ENCODE measurements at places on chromosomes 7 and 10.

GRCh38 chr10:75403144-75403938 is 1.8 kb upstream of the ZNF503 start:
- DNase-seq: no peak

GRCh38 chr7:8514781-8515519 is 81.5 kb downstream of the NXPH1 start:
- no peak for DNase-seq

DNA sequence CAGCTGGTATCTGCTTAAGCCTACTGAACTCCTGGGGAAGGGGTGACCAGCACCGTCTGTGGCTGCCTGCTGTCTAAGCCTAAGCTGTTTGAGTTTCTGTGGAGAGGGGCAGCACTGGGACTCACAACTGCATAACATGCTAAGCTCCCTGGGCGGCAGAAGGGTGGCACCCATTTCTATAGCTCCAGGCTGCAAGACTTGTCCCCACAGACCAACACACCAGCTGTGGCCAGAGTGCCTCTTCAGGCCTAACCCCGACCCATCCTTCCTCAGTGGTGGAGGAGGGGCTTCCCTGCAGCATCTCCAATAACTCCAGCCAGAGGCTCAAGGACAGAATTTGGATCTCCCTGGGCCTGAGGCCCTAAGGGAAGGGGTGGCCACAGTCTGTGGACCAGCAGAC is 464.1 kb downstream of the SEMA3D start:
- no peak for DNase-seq

GRCh38 chr7:52705768-52706167 is 329.7 kb upstream of the POM121L12 start:
- no peak for DNase-seq

- DNase-seq: no peak
These were observed 35.1 kb downstream of the CH25H start for GRCh38 chr10:89171996-89172395.

- DNase-seq: peak; percentile 69
These were observed at the start of gene BAIAP2L1 for GRCh38 chr7:98400542-98401340. TSS of gene BAIAP2L1 (minus strand) at chr7:98401090. CDS start at chr7:98400852, 238 bp downstream.

- DNase-seq: no peak
These were observed 1241.7 kb downstream of the REEP3 start for GRCh38 chr10:64762861-64763260.

- no peak for DNase-seq
These were observed 15.4 kb upstream of the TSPAN13 start for GRCh38 chr7:16738011-16738688.

DNA sequence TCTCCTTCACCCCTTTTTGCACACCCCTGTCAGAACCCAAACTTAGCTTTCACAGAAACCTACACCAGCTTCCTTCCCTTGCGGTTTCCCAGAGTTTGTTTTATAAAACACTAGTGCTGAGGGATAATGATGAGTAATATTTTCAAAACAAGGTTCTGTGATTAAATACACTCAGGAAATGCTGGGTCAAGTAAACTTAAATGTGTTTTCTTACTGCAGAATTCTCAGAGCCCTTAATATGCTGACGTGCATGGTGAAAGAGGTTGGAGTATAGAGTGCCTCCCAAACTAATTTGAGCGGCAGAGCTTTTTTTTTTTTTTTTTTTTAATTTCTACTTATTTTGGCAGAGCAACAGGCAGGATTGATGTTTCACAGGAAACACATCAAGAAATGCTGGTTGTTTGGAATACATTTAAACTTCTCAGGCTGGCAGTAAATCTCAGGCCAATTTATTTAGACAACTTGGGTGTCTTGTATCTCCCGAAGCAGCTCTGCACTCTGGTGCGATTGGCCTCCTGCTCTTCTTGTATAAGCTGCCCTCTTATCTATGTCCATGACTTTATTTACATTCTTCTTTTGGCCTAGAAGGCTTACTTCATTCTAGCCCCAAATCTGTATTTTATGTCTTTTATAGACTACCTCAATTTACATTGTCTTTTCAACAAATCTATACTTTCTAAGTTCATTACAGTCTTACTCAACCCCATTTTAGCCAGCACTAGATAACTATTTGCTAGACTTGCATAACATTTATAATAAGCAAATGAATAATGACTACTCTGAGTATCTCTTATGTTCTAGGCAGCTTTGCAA is 165.4 kb downstream of the BMPER start:
- DNase-seq: no peak

GRCh38 chr7:105006367-105007136 is 7.5 kb upstream of the KMT2E start:
- no peak for DNase-seq

DNA sequence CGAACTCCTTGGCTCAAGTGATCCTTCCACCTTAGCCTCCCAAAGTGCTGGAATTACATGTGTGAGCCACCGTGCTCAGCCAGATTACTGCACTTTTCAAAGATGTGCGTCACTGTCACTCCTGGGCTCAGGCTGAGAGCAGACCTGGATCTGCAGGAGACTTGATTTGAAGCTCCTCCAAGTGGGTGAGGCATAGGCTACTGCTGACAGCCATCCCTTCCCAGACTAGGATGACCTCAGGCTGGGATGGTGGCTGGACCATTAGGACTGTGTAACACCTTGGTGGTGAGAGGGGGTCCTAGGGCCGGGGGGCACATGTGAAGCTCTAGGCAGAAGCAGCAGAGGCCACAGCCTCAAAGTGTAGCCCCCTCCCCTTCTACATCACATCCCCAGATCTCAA is 8.2 kb upstream of the SRRM3 start:
- DNase-seq: no peak

DNA sequence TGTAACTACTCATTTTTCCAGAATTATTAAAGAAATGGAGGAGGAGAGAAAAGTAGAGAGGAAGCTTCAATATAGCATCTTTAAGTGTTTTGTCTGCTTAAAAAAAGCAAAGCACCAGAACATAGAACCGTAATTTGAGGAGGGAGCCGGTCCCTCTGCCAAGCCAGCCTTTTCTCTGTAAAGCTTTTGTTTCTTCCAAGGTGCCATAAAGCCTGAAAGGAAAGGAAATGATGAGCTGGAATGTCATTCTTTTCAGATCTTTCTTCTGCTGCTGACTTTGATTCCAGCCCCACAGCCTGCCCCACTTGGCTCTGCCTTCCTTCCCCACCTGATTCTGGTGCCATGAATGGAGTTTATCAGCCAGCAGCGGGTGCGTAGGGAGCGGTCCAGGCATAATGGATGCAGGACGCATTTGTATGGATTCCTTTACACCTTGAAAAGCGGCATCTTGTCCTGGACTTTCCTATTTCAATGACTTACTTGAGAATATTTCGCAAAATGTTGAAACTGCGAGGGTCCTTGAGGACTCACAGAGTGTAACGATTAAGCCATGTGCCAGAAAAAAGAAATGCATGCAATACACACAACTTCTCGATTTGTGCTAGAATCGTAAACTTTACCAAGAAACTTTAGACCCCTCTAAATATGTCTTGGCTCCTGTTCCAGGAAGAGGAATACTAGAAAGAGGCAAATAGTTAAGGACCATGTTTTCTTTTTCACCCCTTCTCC is 569.5 kb upstream of the MGMT start:
- no peak for DNase-seq

DNA sequence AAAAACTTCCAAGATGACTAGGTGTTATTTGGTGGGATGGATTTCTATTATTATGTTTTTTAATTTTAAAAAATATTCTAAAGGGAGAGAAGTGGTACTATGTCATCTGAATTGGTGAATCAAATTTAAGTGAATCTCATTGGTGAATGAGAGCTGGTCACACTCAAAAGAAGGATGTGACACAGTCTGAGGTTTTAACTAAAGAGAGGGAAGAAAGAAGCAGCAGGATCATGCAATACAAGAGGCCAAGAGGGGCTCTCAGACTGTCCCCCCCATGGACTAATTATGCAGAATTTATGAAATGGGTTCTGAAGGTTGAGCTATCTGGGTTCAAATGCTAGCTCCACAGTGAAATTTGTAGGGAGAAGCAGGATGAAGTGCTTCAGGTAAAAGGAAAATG is 16.2 kb downstream of the MACC1 start:
- no peak for DNase-seq

DNA sequence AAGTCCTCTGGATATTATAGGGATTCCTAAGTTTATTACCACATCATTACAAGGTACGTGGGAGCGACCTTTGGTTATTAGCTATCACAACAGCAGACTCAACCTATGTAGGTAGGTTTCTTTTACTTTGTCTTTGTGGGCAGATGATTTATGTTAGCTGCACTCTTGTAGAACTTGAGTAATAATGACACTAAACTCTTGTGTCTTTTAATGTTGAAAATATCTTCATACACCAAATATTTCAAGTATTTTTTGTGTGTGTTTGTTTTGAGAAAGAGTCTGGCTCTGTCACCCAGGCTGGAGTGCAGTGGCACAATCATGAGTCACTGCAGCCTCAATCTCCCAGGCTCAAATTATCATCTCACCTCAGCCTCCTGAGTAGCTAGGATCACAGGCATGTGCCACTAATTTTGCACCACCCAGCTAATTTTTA is 19.2 kb upstream of the SUPV3L1 start:
- DNase-seq: no peak
